ENCODE measurements at places on chromosomes 1 and 21. TPM values are rescaled to one million over a fixed set of nuclear protein-coding genes. Genes with fewer than 3 reads are reported as not detected.

DNA sequence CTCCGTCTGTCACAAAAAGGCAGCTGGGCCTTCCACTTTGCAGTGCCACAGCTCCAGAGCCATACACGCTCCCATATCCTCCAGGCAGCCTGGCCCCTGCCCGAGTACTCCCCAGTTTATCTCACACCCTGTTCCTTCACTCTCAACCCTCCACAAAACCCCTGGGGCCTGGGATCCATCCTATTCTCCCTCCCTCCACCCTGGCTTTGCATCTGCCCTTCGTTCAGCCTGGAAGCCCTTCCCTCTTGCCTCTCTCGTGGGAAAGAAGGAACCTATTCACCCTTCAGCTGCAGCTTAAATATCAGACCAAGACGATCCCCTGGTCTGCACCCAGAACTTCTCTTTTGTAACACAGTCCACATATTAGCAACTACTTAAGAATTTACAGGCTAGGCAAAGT lies 56.7 kb downstream of the CAMK2N1 start:
- no peak overlapping the region for H3K4me3 ChIP-seq
- H3K36me3 ChIP-seq = no peaks in the 10 kb centered on the region
- no peak overlapping the region for H3K27ac ChIP-seq
- H3K27me3 ChIP-seq = no peaks in the 10 kb centered on the region
- DNase-seq = no peak
- H3K4me1 ChIP-seq = no peaks in the 10 kb centered on the region

DNA sequence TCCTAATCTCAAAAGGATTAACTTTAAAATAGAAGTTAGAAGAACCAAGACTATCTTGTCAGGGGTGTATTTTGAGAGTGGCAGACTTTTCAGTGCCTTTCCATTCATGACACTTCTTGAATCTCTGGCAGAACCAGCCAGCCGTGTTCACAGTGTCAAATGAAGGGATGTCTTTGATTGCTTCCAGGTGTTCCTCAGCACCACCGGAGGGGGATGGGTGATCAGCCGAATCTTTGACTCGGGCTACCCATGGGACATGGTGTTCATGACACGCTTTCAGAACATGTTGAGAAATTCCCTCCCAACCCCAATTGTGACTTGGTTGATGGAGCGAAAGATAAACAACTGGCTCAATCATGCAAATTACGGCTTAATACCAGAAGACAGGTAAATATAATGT lies 32.3 kb downstream of the FMO1 start:
- H3K4me3 ChIP-seq = no peak overlapping the region
- no peak for DNase-seq
- H3K4me1 ChIP-seq = no peaks in the 10 kb centered on the region

GRCh38 chr1:205538235-205538840 lies 33.9 kb downstream of the CDK18 start:
- no peaks in the 10 kb centered on the region for H3K27me3 ChIP-seq
- no peak overlapping the region for H3K27ac ChIP-seq
- DNase-seq = no peak
- no peaks in the 10 kb centered on the region for H3K36me3 ChIP-seq
- H3K4me3 ChIP-seq = no peak overlapping the region
- H3K4me1 ChIP-seq = no peaks in the 10 kb centered on the region

DNA sequence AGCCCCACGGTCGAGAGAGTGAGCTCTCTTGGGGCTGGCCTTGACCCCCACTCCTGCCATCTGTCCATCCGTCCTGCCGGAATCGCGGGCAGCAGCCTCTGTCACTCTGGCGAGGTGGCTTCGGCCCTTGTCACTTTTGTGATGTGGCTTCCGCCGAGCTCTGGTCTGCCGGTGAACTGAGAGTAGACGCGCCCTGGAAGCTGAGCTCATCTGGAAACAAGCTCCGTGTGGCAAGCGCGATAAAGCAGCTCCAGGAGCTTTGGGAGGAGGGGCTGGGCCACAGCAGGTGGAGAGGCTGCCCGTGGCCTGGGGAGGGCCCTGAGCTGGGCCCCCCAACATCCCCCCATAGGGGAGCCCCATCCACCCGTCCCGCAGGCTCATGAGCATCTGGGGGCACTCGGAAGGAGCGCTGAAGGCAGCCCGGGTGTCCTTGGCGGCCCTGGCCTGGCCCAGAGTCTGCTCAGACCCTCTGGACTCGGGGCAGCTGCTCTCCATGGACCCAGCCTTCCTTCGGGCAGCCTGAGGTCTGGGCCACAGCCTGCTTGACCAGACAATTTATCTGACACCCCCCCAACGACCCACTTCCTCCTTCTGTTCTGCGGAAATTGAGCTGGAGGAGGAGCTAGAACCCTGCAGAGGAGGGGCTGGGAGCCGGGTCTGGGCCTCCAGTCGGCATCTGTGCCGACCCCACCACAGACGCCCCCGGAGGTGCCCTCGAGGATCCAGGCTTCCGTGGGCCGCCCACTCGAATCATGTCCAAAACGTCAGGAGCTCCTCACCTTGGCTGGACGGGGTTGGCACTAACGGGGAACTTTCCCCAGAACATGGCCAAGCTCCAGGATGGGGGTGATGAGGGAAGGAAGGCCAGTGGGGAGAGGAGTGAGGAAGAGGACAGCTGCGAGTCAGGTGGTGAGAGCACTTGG lies 59.1 kb downstream of the SLC19A1 start:
- H3K27me3 ChIP-seq = no peaks in the 10 kb centered on the region
- no peak overlapping the region for H3K4me3 ChIP-seq
- DNase-seq = no peak
- no peaks in the 10 kb centered on the region for H3K36me3 ChIP-seq

The JAK1 gene
- total RNA-seq = 49.8 TPM

DNA sequence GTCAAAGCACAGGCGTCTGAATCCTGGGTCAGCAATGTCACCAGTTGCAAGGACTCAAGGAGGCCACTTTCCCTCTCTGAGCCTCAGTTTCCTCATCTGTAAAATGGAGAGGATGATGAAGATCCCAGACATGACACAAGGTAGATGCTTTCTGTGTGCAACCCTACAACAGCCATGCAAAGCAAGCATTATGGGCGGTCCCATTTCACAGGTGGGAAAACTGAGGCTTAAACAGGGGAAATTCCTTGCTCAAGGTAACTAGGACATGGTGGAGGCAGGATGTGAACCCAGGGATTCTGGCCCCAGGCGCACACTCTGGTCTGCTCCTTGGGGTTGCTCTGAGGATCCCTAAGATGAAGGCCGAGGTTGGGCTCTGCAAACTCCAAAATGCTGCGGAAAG lies 311.0 kb downstream of the PTPRU start:
- H3K36me3 ChIP-seq = no peaks in the 10 kb centered on the region
- no peaks in the 10 kb centered on the region for H3K4me1 ChIP-seq
- no peak overlapping the region for H3K27ac ChIP-seq
- no peak for DNase-seq
- no peak overlapping the region for H3K4me3 ChIP-seq
- H3K27me3 ChIP-seq = no peaks in the 10 kb centered on the region

DNA sequence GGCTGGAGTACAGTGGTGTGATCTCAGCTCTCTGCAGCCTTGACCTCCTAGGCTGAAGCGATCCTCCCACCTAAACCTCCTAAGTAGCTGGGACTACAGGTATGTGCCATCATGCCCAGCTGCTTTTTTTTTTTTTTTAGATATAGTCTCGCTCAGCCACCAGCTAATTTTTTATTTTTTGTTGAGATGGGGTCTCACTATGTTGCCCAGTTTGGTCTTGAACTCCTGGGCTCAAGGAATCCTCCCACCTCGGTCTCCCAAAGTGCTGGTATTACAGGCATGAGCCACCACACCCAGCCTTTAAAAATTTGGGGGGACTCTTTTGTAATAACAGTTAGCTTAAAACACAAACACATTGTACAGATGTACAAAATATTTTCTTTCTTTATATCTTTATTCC lies 1.7 kb upstream of the SNX27 start:
- no peaks in the 10 kb centered on the region for H3K36me3 ChIP-seq
- no peak overlapping the region for H3K27ac ChIP-seq
- H3K27me3 ChIP-seq = no peaks in the 10 kb centered on the region
- DNase-seq = no peak

The HAO2 gene
- not detected for total RNA-seq

GRCh38 chr1:69252696-69253095 lies 315.0 kb upstream of the LRRC7 start:
- no peaks in the 10 kb centered on the region for H3K27me3 ChIP-seq
- no peak overlapping the region for H3K27ac ChIP-seq
- no peaks in the 10 kb centered on the region for H3K4me1 ChIP-seq

The TMEM81 gene
- total RNA-seq = 2.5 TPM

The LCE1C gene
- total RNA-seq = not detected

GRCh38 chr1:167833904-167834303 lies 80.0 kb downstream of the ADCY10 start:
- H3K4me3 ChIP-seq = no peak overlapping the region
- H3K27ac ChIP-seq = no peak overlapping the region
- no peaks in the 10 kb centered on the region for H3K4me1 ChIP-seq
- no peaks in the 10 kb centered on the region for H3K36me3 ChIP-seq

GRCh38 chr1:36420409-36420808 lies 22.7 kb upstream of the LSM10 start:
- no peaks in the 10 kb centered on the region for H3K4me1 ChIP-seq
- H3K36me3 ChIP-seq = no peaks in the 10 kb centered on the region
- no peak for DNase-seq
- no peak overlapping the region for H3K4me3 ChIP-seq
- H3K27ac ChIP-seq = no peak overlapping the region

DNA sequence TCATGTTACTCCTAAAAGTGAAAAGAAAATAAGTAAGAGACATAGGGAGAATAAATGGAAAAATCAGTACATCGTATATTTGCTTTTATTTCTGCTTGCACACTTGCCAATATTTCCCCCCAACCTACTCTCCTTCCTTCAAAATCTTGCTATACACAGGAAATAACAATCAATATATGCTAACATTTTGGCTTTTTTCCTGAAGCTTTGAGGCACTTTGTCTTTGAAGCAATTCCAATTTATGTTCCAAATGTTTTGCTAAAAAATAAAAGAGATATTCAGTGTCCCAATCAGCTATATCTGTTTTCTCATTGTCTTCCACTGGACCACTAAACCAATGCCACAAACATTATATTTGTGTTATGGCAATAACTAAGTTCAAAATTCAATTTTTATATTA lies 184.0 kb upstream of the NEGR1 start:
- H3K27ac ChIP-seq = no peak overlapping the region
- no peaks in the 10 kb centered on the region for H3K4me1 ChIP-seq
- H3K36me3 ChIP-seq = no peaks in the 10 kb centered on the region
- H3K4me3 ChIP-seq = no peak overlapping the region
- no peaks in the 10 kb centered on the region for H3K27me3 ChIP-seq

DNA sequence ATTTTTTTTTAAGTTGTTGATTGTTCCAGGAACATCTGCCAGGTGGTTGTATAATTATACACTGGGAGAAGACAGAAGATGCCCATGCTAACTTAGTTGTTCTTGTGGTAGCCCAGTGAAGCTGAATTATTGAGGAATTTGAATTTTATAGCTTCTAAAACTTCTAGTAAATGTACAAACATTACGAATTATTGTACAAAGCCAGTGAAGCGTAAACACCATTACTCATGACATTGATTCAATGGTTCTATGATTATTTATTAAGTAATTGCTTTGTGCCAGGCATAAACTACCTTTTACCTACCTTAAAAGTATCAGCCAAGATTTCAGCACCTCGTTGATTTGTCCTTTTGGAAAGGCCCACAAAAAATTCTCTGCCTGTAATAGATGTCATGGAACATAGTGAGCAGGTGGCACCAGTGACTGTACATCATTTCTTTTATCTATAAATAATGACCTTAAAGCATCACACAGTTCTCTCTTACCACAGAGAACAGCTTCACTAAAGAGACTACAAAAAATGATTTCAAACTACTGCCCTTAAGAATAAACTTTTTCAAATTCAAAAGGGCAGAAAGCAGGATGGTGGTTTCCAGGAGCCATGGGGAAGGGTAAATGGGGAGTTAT lies 74.9 kb upstream of the BCL10 start:
- no peaks in the 10 kb centered on the region for H3K36me3 ChIP-seq
- H3K27me3 ChIP-seq = no peaks in the 10 kb centered on the region
- H3K4me3 ChIP-seq = no peak overlapping the region
- H3K4me1 ChIP-seq = no peaks in the 10 kb centered on the region

The NUDT4B gene
- 0.61 TPM for total RNA-seq

DNA sequence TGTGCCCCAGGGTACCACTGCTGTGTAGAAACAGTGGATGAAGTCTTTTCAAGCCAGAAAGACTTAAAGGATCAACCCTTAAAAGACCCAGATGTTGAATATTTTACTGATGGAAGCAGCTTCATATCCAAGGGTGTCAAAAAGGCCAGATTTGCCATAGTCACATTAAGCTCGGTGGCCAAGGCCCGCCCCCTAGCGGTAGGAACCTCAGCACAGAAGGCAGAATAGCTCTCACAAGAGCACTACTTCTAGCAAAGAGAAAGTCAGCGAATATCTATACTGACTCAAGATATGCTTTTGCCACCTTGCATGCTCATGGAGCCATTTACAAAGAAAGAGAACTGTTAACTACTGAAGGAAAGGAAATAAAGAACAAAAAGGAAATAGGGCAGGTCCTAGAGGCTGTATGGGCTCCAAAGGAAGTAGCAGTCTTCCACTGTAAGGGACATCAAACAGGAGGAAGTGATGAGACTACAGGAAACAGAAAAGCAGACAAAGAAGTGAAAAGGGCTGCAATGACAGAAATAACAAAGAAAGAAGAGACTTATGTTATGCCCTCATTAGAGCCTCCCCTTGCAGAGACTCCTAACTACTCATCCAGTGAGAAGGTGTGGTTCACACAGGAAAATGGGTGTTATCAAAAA lies 90.5 kb downstream of the LIPI start:
- no peak overlapping the region for H3K27ac ChIP-seq
- no peaks in the 10 kb centered on the region for H3K4me1 ChIP-seq
- no peak overlapping the region for H3K4me3 ChIP-seq
- peak; percentile 9 for DNase-seq
- H3K36me3 ChIP-seq = no peaks in the 10 kb centered on the region

DNA sequence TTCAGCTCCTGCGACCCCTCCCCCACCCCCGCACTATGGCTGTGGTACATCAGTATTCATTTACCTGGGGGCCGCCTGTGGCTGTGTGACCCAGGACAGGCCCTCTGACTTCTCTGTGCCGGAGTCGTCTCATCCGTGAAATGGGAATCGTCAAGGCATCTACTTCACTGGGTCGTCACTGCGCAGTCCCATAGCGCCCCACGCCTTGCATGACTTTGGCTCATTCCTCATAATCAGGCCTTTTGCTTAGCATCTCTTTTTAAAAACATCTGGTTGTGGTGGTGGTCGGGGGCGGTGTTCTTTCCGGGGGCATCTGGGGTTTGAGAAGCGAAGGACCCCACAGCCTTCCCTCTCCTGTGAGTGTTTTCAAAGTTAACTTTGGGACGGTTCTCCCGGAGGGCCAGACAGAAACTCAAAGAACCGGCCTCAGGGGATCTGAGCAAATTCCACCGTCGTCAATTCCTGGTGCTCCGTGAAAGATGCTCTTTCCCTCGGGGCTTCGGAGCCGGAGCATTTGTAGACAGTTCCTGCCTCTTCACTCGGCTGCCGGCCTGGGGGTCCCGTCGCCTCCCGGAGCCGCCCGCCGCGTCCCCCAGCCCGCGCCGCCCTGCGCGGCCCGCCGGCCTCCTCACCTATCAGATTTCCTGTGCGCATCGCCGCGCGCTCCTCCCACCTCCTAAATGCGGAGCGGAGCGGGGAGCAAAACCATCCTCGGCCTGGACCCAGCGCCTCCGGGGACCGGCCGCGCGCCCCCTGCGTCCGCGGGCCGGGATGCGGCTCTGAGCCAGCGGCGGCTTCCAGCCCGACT lies at the start of gene B3GALT5:
TSS of gene B3GALT5 (plus strand) at position 708 of the 808 bp plus-strand sequence. CDS start 47,620 bp downstream, outside the sequence.
- H3K27ac ChIP-seq = peak within 1 kb of the TSS; percentile 62
- DNase-seq = peak; percentile 76
- no peaks in the 10 kb centered on the region for H3K4me1 ChIP-seq
- no peaks in the 10 kb centered on the region for H3K36me3 ChIP-seq
- peak within 1 kb of the TSS; percentile 40 for H3K4me3 ChIP-seq

Data from pancreas (tissue), 10 donors.